SK-N-MC (cell line): ENCODE measurements at places on chromosomes 4 and X.

- peak; percentile 47 for DNase-seq
Measured at GRCh38 chrX:131821945-131822622, 201.0 kb upstream of the STK26 start.

GRCh38 chr4:47538111-47538824 is 53.2 kb downstream of the ATP10D start:
- no peak for DNase-seq

DNA sequence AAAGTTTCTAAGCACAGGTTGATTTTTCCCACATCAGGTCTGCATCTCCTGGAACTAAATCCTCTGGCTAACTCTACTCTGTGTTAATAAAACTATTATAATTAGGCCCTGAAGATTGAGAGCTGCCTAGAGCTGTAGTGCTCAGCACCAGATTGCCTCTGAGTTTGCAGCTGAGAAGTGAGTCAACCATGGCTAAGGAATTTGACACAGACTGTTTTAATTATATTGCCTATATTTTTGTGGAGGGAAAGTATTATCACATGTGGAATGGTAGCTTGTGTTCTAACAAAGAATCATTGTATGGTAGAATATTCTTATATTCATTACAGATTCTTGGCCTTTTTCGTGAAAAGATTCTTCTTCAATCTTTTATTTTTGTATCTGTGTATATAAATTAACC is 1907.6 kb upstream of the TENM3 start:
- DNase-seq: no peak

DNA sequence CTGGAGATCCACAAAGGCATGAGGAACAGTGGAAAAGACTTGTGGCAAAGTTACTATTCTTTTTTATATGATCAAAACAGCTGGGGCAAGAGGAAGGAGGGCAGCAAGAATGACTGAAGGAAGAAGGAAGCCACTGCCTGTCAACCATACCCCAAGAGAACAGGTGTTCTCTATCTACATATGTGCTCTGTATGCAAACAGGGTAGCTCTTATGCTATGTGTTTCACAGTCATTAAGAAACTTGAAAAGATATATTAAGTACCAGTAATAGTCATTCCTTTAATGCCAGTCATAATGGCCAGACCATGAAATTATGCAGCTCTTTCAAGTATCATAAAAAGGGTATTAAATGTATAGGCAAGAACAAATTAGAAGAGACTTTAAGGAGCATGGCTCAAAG is 363.9 kb downstream of the KLHL13 start:
- no peak for DNase-seq

DNA sequence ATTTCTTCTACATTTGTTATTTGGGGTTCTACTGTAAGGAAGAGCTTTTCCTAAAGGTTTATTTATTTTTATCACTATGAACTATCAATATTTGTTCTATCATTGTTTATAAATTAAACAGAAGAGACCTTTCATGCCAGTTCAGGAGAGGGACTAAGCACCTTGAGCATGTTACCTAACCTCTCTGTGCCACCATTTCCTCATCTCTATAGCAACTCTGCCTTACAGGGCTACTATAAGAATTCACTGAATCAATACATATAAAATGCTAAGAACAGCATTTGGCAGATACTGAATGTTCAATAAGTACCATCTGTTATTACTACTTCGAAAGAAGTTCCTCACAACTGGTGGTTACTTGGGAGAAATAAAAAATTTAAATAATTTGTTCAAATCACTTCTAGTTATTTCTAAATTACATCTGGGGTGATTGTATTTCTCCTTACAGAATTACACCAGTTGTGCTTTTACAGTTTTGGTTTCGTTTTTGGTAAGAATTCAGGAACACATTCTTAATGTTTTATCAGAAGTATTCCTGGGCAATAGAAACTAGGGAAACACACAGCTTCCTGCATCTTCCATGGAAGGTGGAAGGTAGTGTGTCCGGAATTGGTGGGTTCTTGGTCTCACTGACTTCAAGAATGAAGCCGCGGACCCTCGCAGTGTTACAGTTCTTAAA is 32.9 kb downstream of the EREG start:
- no peak for DNase-seq
